ENCODE measurements at places on chromosomes 16 and 17.

DNA sequence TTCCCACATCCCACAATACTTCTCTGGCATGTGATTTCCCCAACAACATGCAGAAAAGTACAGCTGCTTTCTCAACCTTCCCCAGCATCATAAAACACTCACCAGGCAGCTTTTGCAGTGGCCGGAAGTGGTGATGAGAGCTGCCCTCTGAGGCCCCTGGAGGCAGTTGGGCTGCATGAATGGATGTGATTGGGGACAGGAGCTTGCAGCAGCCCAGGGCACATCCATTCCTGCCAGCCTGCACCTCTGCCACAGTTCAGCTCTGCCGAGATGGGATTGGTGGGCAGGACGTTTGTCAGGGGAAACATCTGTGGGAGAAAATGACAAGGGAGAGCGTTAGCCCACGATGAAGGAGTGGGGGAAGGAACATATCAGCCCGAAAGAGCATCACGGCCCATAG is 19.8 kb downstream of the NUBP1 start:
- no peak for DNase-seq

DNA sequence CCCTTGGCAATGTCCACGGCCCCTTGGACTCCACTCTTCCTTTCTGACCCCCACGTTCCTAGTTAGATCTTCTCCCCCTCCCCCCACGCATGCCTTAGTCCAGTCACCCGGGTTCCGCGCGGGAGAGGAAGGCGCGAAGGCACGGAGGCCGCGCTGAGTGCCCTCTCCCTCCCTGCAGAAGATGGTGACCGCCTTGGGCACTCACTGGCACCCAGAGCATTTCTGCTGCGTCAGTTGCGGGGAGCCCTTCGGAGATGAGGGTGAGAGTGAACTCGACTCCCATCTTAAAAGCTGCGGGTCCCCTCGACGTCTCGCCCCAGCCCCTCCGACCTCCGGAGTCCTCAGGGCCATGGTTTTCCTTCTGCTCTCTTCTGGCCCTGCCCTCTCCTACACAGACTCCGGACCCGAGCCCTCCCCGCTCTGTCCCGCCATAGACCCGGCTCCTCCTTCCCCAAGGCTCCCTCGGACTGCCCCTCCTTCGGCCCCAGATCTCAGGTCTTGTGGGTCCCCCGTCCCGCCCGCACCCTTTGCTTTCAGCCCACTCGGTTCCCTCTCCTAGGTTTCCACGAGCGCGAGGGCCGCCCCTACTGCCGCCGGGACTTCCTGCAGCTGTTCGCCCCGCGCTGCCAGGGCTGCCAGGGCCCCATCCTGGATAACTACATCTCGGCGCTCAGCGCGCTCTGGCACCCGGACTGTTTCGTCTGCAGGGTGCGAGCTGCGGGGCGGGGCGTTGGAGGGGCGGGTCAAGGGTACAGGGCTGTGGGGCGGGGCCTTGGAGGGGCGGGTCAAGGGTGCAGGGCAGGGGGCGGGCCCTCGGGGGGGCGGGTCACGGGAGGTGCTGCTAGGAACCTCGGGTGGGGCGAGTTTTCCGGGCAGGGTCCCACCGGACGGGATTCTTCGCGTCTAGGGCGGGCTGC is 4.6 kb downstream of the TGFB1I1 start:
- no peak for DNase-seq

DNA sequence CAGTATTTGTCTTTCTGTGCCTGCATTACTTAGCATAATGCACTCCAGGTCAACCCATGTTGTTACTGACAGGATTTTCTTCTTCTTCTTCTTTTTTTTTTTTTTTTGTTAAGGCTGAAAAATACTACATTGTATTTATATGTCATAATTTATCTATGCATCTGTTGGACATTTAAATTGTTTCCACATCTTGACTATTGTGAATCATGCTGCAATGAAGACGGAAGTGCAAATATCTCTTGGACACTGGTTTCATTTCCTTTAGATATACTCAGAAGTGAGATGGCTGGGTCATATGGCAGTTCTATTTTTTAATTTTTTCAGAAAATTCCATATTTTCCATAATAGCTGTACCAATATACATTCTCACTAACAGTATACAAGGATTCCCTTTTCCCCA is 272.7 kb upstream of the PMFBP1 start:
- DNase-seq: no peak

- DNase-seq: no peak
Observed at GRCh38 chr16:61471023-61471422, 565.2 kb downstream of the CDH8 start.

- DNase-seq: no peak
Observed at GRCh38 chr16:51306116-51306515, 155.0 kb upstream of the SALL1 start.

DNA sequence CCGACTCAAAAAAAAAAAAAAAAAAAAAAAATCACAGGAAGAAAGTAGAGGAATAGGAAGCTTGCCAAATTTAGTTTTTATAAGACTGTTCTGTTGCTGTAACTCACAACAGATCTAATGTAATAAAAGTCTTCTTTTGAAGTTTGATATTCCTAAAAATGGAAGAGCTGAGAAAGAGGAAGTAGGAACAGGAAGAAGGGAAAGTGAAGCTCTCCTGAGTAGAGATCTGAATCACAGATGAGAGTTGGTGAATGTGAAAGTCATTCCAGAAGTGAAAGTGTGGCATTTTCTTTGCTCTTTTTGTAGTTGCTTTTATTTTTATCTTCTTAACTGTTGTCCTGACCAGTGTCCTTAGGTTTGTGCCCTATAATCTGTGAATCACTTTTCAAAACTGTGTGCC is 2.1 kb downstream of the NMT1 start:
- no peak for DNase-seq

GRCh38 chr16:17607075-17607509 is 136.3 kb upstream of the XYLT1 start:
- DNase-seq: no peak

DNA sequence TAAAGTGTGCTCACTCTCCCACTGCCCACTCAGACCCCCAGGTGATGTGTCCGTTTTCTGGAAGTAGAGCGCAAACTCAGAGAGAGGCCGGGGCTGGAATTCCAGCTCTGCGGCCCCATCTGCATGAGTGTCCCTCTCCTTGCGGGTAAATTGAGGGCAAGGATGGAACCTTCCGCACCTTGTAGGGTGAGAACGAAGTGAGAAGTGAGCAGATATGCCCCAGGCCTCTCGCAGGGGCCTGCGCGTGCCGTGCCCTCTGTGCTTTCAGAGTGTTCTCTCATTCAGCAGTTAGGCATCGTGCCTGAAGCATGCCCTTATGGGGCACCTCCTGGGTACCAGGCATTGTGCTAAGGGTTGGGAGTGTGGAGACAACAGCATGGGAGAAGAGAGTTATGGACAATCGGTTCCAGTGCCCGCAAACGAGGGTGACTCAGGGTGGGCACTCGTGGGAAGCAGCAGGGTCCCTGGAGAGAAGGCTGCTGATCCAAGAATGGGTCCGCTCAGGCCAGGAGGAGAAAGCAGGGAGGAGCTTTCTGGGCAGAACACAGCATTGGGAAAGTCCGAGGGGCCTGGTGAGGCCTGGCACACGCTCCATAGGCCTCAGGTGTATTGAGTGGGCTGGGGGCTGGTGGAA is 23.8 kb downstream of the CMIP start:
- no peak for DNase-seq

- DNase-seq: no peak
Observed at GRCh38 chr17:53740312-53740711, 82.4 kb upstream of the KIF2B start.

GRCh38 chr17:80443498-80443897 is 28.5 kb downstream of the ENDOV start:
- no peak for DNase-seq

DNA sequence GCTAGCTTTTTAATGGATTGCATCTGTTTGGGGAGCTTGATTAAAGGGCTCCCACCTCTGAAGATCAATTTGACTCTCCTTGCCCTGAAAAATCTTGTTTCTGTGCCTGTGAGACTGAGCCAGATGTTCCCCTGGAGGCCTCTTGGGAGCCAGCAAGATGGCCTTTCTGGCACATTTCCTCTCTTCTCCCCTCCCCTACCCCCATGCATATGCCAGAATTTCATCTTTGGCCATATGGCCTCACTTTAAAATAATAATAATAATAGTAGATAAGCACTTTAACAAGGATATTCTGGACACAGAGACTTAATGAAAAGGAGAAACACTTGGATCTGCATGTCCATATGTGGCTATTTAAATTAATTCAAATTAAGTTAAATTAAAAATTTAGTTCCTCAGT is 144.1 kb upstream of the CES5A start:
- DNase-seq: no peak

All from NCI-H2081 treated with DMSO at 0.1 percent for 48 hours (cell line).